ENCODE measurements at places on chromosomes 3 and 15.
A peak's percentile ranks its signal among the peaks of the same experiment; 100 is the strongest.

- DNase-seq: no peak
Measured at GRCh38 chr3:25120665-25121064, 307.4 kb upstream of the RARB start.

DNA sequence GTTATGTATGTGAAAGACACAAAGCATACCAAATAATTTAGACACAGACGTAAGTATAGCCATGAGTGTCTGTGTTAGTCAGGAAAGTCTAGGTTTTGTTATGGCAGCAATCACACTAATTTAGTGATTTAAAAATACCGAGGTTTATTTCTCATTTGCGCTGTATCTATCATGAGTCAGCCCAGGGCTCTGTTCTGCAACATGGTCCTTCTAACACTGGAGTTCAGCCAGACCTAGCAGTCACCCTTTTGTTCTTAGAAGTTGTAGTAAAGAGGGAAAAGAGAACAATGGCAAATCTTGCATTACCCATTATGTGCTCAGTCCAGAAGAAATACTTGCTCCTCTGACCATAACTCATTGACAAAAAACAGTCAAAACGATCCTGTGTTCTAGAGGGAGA lies 311.5 kb downstream of the NLGN1 start:
- DNase-seq: no peak

GRCh38 chr15:74614744-74615507 lies 710 bp upstream of the CLK3 start:
- peak; percentile 67 for DNase-seq

GRCh38 chr3:16338999-16339398 lies 74.0 kb downstream of the OXNAD1 start:
- DNase-seq: peak; percentile 27

- DNase-seq: no peak
Measured at GRCh38 chr3:31802981-31803740, 177.9 kb downstream of the OSBPL10 start.

- DNase-seq: no peak
Measured at GRCh38 chr3:63762180-63762579, 56.9 kb upstream of the C3orf49 start.

DNA sequence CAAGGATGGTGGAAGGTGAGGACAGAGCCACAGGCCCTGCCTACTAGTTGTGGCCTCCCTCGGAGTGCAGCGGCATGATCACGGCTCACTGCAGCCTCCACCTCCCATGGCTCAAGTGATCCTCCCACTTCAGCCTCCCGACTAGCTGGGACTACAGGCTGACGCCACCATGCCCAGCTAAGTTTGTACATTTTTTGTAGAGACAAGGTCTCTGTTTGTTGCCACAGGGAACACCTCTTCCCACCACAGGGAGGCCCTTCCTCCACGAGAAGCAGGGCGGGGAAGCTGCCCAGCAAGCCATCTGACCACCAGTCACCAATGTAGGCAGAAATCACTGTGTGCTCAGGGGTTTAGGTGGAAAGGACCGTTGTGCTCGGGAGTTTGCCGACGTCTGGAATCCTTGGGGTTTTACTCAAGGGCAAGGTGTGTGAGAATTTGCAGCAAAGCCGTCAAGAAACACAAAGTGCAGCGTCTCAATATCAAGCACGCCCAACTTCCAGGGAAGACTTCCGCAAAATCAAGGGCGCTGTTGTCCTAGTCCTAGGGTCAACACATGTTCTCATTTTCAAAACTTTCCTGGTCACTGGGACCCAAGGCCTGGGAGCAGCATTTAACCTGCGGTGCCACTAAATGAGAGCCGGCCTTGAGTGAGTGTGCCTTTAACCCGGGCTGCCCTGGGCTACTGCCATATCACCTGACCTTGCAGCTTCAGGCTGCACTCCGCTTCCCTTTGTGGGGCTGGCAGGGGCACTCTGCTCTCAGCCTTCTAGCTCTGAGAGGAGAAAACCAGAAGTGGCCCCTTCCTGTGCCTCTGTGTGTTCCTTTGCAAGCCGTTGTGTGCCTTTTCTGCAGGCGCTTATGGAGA lies 65.7 kb downstream of the SLC12A8 start:
- DNase-seq: no peak

GRCh38 chr3:152683521-152683999 lies 151.4 kb upstream of the P2RY1 start:
- no peak for DNase-seq

GRCh38 chr3:186787642-186788481 lies 4.5 kb downstream of the EIF4A2 start:
- DNase-seq: no peak

DNA sequence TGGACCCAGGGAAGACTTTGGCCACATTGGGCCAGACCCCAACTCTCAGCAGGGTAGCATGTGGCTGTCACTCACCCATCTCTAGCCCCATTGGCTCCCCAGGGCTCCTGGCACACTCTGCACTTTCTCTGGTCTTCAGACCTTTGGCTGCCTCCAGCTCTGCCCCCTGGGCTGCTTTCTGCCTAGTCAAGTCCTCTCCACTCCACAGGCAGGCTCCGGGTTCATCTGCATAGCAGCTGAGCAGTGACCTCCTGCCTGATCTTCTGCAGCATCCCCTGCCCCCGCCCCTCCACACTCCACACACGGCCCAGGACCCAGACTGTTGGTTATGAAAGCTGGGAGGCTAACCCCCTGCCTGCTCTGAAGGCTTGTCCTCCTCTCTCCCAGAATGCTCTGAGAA lies 8.4 kb upstream of the C15orf39 start:
- no peak for DNase-seq
